ENCODE measurements at places on chromosomes 12 and 14.

- no peak for DNase-seq
Observed at GRCh38 chr12:67048371-67048770, 220.8 kb upstream of the CAND1 start.

DNA sequence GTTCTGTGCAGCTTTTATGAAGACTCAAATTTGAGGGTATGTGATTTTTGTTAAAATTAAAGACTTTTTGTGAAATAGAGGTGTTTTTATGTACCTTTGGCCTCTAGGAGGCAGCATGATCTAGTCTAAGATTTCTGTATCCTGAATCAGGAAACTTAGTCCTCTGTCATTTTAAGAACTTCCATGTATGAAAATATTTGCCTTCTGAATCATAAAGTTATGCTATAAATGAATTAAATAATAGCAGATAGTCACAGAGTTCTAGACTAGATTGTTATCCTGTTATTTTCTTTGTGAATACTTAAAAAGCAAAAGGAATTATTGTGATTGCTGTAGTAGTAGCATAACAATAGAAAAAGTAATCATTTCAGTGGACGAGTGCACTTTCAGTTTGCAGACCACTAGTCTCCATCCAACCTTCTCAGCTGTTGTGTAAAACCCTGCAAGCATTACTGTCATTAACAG is 56.3 kb downstream of the FGD4 start:
- DNase-seq: peak; percentile 14

DNA sequence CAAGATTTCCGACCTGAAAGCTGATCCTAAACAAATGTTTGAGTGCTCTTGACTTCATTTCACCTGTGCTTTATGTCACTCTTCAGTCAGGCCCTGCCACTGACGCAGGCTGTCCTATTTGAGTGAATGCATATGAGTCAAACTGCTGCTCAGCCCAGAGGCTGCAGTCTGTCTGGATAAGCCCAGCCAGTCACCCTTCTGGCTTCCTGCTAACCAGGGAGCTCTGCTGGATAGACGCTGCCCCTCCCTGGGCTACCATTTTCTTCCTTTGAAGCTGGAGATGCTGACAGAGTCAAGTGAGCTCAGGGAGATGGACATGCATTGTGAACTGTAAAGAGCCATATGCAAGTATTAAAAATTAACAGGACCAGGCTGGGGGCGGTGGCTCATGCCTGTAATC is 5.1 kb upstream of the TUNAR start:
- no peak for DNase-seq

GRCh38 chr12:113591480-113591974 is 119.9 kb upstream of the LHX5 start:
- no peak for DNase-seq

- peak; percentile 80 for DNase-seq
Observed at GRCh38 chr12:55681142-55682077, 26.3 kb downstream of the ITGA7 start.
